NCI-H774 (cell line): ENCODE measurements at places on chromosomes 7 and 10.

DNA sequence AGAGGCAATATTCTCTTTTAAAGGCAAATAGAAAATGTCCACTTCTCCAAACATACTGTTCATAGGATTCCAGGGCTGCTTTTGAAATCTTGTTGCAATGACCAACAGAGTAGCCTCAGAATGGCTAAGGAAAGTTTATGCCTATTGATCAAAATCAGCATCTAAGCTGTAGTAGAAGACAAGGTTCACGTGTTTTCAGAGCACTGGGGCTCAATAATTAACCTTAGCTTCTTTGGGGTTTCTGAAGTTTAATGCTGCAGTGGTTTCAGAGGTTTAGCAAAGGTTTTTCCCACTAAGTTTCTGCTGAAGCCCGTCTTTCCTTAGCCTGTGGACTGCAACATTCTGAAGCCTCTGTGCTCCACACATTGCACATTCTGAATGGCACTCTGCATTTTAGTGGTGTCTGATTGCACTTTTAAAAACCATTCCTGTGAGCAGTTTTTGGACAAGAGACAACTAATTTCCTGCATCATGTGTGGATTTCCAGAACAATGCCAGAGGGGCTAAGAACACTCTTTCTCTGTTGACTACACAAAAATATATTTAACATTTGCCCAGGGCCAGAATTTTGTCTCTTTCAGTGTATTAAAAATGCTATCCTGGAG is 342.5 kb downstream of the PTEN start:
- DNase-seq = no peak

GRCh38 chr10:2837674-2838073 is 229.7 kb upstream of the PFKP start:
- DNase-seq = no peak

DNA sequence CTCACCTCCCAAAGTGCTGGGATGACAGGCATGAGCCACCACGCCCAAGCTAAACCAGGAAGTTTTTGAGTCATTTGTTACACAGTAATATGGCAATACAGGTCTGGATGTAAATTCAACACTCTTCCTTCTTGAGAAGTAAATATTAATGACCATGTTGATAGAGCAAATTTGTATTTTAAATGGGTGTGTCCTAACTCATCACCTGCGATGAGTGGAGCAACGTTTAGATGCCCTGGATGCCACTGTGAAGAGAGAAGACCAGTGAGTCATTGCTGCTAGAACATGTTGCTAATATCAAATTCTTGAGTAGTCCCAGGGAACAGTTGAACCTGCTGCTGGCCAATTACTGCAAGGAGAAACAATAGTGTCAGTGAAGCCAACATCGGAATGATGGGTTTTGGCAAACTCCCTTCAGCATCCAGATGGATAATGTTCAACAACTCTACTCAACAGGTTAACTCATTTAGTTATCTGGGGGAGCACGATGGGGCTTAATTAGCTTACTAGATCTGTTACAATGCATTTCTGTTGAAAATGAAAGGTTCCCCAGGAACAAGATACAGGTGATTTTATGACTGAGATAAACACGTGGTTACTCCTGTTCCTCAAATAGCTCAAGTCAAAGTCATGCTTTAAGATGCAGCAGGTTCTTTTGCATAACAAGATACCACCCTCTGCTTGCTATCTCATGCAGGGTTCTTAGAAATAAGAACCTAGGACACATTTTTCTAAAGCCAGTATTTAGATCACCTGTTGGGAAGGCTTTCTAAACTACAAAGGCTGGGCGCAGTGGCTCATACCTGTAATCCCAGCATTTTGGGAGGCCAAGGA is 146.8 kb downstream of the CALN1 start:
- DNase-seq = no peak

GRCh38 chr7:93442478-93443224 is 131.9 kb downstream of the CALCR start:
- DNase-seq = no peak
